ENCODE measurements at places on chromosomes 2 and 18.

DNA sequence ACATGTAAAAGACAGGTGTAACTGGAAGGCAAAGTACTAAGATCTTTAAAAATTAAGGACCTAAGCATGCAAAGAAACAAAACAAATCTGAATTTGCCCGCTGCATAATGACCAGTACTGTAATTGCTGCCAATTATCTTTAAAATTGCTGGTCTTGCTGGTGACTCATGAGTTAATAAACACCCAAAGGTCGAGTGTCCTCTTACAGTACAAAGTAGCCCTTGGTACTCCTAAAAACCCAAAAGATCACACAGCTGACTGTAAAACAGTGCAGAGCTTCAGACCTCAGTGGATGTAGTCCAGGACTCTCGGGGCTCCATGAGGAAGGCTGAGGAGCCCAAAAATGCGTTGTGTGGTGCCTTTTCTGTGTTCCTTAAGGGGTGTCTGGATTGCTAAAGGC, 308.7 kb downstream of the CNTNAP5 start:
- no peak for DNase-seq

DNA sequence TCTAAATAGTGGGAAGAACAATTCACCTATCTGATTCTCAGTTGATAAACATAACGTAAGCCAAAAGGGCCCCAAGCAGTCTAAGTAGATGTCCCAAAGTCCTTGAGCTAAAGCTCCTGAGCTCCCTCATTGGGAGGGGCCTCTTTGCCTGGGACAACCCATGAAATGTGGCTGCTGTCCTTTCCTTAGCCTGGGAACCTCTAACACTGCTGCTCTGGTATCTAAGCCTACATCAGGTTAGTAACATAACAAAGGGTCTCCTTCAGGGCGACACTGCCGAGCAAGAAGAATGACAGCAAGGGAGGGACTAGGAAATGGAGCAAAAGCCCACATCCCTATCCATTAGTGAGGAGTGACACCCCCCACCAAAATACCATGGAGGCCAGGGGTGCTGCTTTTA, 98.3 kb downstream of the MAPRE2 start:
- DNase-seq, result no peak

GRCh38 chr2:1627628-1628381, 116.5 kb downstream of the PXDN start:
- DNase-seq, result peak; percentile 40

DNA sequence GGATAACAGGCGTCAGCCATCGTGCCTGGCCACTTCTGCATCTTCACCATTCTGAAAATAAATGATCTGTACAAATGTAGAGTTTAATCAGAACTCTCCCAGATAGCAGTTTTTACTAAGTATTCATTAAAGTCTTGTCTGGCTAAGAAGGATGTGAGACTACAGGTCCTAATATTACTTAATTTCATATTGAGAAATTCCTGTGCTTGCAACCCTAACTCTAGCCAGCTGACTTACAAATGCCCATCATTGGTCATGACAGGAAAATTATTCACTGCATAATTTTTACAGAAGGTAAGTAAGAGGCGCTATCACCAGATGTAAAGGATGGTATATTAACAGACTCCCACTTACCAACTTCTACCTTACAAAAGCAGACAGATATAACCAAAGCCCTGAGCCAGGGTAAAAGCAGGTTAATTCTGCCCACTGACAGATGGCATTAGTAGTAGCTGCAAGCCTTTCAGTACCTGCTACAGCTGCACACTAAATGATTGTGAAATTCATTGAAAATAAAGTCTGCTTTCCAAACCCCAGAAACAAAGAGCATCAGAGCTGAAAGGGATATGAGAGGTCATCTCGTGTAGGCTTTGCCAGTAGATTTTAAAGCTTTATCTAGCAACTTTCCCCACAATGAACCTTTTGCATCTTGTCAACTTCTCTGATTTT, 271.3 kb upstream of the STON1 start:
- DNase-seq, result no peak

DNA sequence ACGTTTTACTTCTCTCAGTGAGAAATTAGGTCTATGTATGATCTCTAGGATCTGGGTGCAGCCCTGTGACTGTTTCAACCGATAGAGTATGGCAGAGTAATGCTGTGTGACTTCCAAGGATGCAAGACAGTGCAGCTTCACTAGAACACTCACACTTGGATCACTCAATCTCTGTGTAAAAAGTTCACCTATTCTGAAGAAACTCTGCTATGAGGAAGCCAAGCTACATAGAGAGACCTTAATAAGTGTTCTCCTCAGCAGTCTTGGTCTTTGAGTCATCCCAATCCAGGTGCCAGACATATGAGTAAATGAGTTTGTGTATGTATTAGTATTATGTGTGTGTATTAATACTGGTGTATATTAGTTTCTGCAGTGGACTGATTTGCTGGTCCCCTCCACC, 335.0 kb downstream of the NR4A2 start:
- no peak for DNase-seq

- DNase-seq, result no peak
Measured at GRCh38 chr2:164661349-164661748, 40.1 kb upstream of the GRB14 start.

DNA sequence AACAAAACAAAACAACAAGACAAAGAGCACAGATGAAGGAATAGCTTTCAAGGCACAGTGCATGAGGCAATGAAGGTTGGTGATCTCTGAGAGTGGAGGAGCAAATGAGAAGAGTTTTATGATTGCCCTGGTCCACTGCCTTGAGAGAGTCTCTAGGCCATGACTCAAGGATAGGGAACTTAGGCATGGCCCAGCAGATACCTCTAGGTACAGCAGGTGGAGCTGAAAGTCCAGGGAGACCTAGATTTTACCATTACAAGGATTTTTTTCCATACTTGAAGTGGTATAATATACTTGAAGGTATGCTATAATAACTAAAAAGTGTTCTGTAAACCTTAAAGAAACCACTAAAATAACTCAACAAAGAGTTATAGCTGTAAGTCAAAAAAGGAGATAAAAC, 239.5 kb upstream of the KLHL29 start:
- no peak for DNase-seq

DNA sequence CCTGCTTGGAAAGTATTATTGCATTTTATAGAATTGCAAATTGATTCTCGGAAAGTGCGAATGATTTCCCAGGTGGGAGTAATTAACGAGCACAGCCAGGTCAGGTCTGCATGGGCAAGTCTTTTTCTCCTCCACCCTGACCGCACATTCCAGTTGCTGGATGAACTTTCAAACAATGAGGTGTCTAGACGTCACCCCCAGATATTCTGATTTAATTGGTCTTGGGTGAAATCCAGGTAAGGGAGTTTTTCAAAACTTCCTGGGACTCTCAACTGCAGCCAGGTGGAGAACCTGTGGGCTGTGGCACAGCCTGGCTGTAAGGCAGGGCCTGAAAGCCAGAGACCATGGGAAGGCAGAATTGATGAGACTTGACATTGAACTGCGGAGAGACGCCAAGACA, 15.9 kb upstream of the RNF152 start:
- DNase-seq, result no peak

DNA sequence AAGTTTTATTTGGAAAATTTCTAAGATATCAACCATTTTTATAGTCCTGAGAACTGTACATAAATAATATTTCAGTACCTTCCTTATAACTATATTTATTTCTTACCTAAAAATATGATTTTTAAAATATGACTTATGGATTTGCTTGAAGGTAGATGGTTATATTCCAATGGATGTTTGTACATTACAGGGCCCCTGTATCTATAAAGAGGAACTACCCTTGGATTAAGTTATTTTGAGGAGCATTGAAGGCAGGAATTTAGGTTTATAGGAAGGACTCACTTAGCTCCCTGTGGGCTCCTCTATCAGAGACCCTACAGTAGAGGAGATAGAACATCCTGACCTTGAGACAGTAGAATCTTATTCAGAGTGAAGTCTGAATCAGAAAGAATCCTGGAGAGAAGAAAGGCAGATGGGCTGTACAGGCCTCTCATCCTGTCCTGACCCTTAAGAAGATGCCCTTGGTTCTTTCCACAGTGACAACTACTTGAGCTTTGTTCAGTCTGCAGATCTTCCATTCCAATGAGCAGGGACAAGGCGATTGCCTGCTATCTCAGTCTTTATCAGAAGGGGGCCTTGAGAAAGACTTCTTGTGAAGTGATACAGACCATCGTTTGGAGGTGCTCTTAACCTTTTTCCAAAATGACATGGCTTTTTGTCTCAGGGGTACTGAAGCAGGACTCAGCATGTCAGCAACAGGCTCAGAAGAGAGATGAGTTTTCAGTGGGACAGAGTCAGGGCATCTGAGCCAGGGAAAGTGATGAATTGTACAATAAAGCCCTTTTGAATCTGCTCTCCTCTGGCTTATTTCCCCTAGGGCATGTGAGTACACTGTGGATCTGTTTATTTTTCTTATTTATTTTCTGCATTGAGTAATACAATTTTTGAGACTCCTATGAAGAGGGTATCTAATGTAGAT, 20.9 kb downstream of the OXER1 start:
- DNase-seq, result no peak

DNA sequence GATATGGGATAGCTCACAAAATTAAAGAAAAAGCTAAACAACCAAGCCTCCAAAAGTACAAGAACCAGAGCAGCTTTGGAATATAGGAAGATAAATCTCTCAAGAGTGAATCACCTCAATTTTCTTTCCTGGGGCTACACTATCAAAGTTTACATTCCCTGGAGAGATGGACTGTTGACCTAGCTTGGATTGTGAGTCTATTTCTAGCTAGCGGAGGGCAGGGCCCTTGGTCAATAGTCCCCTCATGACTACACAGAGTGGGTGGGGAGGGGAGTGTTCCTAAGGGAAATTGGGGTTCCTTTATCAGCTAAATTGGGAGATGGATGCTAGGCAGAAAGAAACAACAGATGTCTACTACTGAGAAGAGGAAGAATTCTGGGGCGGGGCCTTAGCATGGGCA, 29.9 kb upstream of the EIF2AK3 start:
- no peak for DNase-seq

GRCh38 chr18:35514752-35515459, 17.1 kb upstream of the INO80C start:
- DNase-seq, result no peak

- no peak for DNase-seq
Measured at GRCh38 chr2:4151521-4151920, 448.1 kb downstream of the DCDC2C start.

- DNase-seq, result peak; percentile 45
Measured at GRCh38 chr2:176638167-176639015, 369.1 kb downstream of the MTX2 start.

DNA sequence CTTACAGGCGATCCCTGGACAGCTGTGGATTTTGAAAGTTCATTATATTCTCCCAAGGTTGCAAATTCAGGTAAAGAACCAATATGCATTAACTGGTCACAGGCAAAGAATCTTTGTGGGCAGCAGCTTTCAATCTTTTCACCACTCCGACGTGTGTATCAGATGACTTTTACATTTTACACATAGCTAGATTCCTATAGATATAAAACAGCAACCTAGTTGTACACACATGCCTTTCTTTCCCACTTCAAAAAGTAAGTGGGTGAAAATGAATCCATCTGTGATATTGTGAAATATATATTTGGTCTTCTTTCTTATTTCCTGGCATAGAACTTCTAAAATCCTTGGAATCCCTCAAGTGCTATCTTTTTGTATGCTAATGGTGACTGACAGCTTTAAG, 72.5 kb downstream of the SCG2 start:
- DNase-seq, result no peak

GRCh38 chr2:58514252-58514651, 273.1 kb upstream of the FANCL start:
- DNase-seq, result no peak

DNA sequence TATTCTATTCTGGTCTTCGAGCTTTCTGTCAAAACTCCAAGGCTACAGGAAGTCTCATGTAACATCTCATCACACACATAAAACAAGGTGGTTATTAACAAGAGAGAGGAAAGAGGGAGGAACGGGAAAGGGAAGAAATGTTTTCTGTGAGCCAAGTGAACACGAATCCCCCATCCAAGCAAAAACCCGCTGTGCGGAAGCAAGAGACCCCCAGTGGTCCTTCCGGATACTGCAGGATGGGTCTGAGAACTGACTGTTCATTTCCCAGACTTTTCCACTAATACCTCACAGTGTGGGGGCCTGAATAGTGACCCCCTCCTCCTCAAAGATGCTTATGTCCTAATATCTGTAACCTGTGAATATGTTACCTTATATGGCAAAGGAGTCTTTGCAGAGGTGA, 19.0 kb upstream of the DIPK1C start:
- DNase-seq, result no peak

- DNase-seq, result no peak
Measured at GRCh38 chr18:42675810-42676209, 439.7 kb downstream of the RIT2 start.

DNA sequence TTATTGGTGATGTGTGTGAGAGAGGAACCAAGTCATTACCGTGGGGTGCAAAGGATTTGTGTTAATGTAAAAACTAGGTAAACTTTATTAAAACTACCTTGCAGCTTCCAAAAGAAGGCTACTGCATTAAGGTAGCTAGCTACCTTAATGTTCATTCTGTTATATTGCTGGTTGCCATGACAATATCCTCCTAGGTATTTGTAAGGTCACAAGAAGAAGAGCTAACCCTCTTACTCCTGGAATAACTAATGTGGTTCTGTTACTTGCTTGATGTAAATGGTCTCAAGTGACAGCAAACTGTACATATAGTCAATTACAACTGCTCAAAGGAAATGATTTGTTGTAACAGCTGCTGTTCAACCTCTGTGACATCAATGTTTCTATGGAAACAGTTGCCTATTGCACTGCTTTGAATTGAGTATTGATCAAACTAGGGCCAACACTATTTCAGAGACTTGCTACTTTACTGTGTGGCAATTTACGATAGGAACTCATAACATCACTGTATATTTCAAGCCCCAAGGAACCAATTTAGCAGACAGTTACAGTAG, 319.8 kb upstream of the HNRNPA3 start:
- DNase-seq, result no peak

GRCh38 chr2:98412751-98413458, 31.8 kb upstream of the INPP4A start:
- DNase-seq, result no peak

DNA sequence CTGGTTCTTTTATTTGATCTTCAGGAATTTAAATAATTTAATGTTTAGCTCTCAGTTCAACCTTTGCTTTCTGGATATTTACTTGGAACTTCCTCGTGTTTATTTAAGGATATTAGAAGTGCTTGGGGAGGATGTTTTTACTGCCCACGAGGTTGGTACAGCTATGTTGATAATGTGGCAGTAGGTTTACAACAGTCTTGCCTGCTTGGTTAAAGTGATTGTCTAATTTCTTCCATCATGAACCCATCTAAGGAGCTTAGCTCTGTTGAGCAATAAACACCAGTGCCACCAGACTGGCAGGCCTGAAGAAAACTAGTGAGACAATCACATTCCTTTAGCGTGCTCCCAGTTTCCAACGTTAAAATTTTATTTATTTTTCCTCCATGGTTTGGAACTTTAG, 94.5 kb downstream of the ICOS start:
- no peak for DNase-seq

DNA sequence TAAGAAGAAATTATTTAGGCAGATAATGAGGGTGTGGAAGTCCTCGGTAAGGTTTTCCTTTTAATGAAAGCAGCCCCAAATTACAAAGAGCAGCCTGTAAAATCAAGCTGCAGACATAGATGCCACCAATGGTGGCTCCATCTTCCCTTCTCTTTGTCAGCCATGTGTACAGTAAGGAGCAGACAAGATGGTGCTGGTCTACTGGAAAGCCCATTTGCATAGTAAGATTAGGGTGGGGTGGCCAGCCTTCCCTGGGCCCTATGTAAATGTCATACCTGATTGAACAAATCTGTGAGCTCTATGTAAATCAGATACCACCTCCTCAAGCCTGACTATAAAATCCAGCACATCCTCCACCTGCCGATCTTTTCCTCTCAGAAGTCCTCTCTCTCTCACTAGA, 154.4 kb upstream of the SERTAD2 start:
- no peak for DNase-seq

Data from stromal cell of bone marrow (primary cell).